Gastroesophageal sphincter (tissue), 4 donors: ENCODE measurements at places on chromosomes 3 and 15. TPM values are rescaled to one million over a fixed set of nuclear protein-coding genes. Genes with fewer than 3 reads are reported as not detected.

GRCh38 chr3:58994746-58995330 is 55.0 kb downstream of the CFAP20DC start:
- no peak for ATAC-seq

Gene A4GNT
- not detected for total RNA-seq

GRCh38 chr3:43015991-43016865 is 37.1 kb downstream of the GASK1A start:
- ATAC-seq: no peak

DNA sequence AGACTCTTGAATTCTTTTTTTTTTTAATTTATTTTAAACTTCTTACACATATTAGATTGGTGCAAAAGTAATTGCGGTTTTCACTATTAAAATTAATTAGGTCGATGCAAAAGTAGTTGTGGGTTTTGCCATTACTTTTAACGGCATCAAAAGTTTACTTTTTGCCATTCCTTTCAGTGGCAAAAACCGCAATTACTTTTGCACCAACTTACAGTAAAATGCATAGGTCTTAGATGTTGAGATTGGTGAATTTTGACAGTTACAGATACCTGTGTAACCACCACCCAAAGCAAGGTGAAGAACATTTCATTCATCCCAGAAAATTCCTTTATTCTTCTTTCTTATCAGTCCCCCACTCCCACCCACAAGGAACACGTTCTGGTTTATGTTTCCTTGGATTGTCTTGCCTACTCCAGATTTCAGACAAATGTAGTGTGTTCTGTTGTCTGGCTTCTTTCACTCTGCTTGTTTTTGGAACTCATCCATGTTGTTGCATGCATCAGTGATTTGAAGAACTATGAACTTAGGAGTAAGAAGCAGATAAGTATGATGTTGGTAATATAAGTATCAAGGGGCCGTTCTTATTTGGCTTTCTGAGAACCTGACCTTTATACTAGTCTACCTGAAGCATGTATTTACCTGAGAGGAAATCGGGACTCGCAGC is 198.4 kb upstream of the UBE2E1 start:
- no peak for ATAC-seq

- ATAC-seq: no peak
Observed at GRCh38 chr15:98567951-98568350, 80.4 kb upstream of the IGF1R start.

Gene KBTBD13
- not detected for total RNA-seq

GRCh38 chr3:191352014-191352413 is 21.7 kb upstream of the UTS2B start:
- no peak for ATAC-seq

DNA sequence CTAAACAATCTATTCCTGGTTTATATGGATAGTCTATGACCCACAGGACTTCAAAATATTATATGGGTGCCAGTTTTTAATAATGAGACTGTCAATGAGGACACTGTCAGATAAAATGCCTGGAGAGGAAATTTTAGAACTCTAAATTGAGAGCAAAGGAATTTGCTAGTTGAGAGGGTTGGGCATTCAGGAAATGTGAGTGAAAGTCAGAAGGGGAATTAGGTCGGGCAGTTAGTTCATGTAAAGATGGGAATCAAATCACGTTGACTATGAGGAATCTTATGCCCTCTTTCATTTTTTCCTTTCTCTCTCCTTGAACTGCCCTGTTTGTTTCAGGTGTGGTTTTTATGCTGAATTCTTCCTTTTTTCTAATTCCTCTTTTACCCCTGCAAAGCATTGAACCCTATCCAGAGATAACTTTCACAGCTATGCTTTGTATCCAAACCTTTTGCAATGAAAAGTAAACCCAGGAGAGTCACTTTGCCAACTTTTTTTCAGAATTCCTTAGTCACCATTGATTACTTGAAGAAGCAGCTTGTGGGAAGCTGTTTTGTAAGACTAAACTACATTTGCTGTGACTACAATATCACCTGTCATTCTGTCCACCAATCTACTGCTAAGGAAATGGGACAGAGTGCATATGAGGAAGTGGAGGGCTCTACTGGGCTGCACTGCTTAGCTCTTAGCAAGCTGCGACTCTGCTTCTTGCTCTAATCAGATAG is 27.8 kb downstream of the CHP1 start:
- no peak for ATAC-seq

GRCh38 chr3:101970905-101971304 is 121.6 kb downstream of the NFKBIZ start:
- no peak for ATAC-seq

DNA sequence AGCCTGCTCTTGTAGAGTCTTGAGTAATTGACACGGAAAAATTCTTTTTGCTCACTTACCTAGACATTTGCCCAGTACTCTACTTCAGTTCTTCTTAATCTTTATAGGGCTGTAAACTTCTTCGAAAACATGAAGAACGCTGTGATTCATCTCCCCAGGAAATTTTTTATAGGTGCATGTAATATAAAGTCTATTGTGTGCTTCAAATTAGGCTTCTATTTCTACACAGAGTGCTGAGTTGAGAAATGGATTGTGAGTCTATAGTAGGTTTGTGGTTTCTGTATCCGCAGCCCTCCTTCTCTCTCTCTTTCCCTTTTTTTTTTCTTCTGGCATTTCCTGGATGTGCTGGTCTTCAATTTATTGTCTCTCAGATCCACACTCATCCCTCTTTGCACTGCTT is 183.3 kb upstream of the DCBLD2 start:
- no peak for ATAC-seq

GRCh38 chr15:91499774-91500383 is 353.6 kb upstream of the SLCO3A1 start:
- no peak for ATAC-seq

Gene CADPS
- 0.31 TPM for total RNA-seq

DNA sequence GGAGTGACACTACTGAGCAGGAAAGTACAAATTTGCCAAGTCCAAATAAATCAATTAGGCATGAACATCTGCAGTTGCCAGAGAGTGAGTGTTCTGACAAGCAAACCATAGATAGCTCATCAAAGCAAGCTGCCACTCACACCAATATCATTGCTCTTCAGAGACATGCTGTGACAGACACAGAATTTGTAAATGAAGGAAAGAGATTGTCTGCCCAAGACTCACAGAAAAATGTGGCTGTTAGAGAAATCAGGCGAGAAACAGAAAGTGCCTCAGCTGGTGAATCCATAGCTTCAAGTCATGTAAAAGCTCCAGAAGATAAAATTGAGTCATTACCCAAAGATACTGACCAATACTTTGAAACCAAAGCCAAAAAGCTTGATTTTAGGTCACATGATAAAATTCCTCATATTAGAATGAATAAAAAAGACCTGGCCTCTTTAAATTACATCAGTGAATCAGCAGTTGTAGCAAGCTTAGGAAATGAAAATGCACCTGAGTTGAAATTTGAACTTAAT is 50.8 kb downstream of the CRYBG3 start:
- no peak for ATAC-seq

Gene KCNMB2
- not detected for total RNA-seq

DNA sequence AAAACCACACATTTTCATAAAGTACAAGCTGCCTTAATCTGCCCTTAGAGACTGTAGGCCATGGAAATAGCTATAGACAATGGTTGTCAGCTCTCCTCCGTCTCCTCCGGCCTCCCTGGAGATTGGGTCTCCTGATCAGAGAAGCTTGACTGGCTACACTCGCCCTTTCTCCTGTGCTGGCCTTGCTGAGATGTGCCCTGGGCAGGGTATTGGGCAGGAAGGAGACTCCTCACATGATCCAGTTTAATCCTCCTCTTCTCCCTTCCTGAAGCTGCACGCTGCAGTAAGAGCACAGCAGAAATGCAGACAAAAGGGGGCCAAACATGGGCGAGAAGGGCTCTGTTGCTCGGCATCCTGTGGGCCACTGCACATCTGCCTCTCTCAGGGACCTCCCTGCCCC is at the start of gene SLC24A5:
SLC24A5 (plus strand) TSS at position 246 of the 400 bp plus-strand sequence; CDS start at position 301, 55 bp downstream.
- no peak for ATAC-seq

Gene GPR176
- total RNA-seq: 5.3 TPM

DNA sequence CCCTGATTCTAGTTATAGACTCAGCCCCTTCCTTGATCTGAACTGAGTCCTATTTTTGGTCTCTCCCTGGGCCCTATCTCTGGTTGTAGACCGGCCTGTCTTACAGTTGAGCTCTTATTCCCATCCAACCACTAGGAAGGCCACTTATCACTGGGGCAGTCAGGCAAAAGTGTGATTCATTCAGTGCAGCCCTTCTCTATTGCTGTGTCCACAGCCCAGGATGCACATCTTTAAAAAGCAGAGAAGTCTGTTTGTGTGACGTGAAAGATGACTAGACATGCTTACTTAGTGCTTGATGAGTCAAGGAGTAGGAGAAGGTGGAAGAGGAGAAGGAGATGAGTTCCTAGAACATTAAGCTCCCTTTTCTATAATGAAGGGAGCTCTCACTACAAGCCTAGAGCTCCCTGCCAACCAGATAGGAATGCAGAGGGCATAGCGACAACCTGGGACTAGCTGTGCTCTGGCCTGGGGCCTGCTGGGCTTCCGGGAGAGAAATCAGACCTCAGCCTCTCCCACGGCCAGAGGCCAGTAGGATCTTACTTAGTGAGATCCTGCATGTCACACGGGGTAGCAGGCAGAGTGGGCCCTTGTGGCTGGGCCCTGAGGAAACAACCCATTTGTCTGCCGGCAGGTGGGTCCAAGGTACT is 25.7 kb downstream of the INSYN1 start:
- ATAC-seq: no peak

DNA sequence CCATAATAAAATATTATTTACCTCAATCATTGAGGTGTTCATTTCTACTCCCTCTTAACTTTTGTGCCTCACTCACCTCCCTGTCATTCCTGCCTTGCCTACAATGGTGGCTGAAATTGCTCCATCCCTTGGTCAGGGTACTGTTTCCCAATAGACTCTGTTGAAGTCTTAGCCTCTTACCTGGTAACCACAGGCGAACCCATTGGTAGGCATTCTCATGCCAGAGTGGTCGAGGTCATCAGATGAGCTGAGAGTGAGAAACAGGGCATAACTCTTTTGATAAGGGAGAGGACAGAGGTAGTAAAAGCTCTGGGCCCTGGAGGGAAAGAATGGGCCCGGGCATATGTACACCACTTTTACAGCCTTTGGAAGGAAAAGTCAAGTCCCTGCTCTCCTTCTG is 265.6 kb downstream of the ARRDC4 start:
- ATAC-seq: no peak

- ATAC-seq: no peak
Observed at GRCh38 chr3:24740326-24740725, 245.7 kb upstream of the THRB start.

- ATAC-seq: no peak
Observed at GRCh38 chr3:177742273-177742672, 545.0 kb upstream of the TBL1XR1 start.

- ATAC-seq: peak; percentile 48
Observed at GRCh38 chr15:101187820-101188636, 63.8 kb downstream of the CHSY1 start.

Gene GOLGA8O
- 0.15 TPM for total RNA-seq

- ATAC-seq: no peak
Observed at GRCh38 chr3:45950131-45950530, 6.9 kb downstream of the CXCR6 start.

GRCh38 chr3:67723863-67724262 is 69.5 kb upstream of the SUCLG2 start:
- no peak for ATAC-seq

Gene IGSF10
- 8.3 TPM for total RNA-seq

- ATAC-seq: peak; percentile 70
Observed at GRCh38 chr3:124829178-124829818, 57.9 kb downstream of the ITGB5 start.

- ATAC-seq: no peak
Observed at GRCh38 chr3:176785171-176785570, 412.1 kb downstream of the TBL1XR1 start.

- peak; percentile 37 for ATAC-seq
Observed at GRCh38 chr15:58521293-58521991, 89.7 kb downstream of the LIPC start.

Gene PRICKLE2
- 106 TPM for total RNA-seq

DNA sequence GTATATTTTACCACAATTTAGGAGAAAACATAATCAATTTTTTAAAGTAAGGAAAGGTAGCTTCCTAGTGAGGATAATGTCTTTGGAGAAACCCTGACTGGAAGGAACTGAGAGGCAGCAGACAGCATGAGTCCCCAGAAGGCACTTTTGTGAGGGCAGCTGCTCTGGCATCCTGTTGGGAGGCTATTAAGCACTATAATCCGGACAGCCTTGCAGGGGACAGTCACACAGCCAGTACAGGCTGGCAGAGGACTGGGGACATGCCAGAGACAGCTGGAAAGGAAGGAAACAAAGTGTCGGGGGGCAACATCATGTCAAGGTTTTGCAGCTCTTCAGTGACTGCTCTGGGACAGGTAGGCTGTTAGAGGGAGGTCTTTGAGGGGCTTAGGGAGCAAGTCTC is 15.7 kb downstream of the ACAN start:
- no peak for ATAC-seq

- ATAC-seq: no peak
Observed at GRCh38 chr3:78221300-78221699, 1181.4 kb downstream of the ROBO2 start.

Gene NOX5
- total RNA-seq: 0.12 TPM

- ATAC-seq: no peak
Observed at GRCh38 chr3:151979906-151980305, 106.5 kb downstream of the SUCNR1 start.

DNA sequence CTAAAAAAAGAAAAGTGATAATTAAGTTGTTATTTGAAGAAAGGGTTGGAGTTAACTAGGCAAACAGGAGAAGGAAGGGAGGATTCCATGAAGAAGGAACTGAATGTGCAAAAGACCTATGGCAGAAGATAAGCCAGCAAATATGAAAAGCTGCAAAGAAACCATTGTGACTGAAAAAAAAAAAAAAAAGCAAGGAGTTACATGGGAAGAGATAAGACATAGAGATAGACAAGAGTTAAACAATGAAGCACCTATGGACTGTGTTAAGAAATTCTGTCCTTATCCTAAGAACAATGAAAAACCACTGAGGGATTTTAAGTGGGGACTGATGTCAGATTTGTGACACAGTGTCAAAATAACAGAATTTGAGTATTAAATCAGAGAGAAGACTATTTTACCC is 17.0 kb downstream of the ZNF280D start:
- ATAC-seq: no peak

Gene MYZAP
- total RNA-seq: 146 TPM

DNA sequence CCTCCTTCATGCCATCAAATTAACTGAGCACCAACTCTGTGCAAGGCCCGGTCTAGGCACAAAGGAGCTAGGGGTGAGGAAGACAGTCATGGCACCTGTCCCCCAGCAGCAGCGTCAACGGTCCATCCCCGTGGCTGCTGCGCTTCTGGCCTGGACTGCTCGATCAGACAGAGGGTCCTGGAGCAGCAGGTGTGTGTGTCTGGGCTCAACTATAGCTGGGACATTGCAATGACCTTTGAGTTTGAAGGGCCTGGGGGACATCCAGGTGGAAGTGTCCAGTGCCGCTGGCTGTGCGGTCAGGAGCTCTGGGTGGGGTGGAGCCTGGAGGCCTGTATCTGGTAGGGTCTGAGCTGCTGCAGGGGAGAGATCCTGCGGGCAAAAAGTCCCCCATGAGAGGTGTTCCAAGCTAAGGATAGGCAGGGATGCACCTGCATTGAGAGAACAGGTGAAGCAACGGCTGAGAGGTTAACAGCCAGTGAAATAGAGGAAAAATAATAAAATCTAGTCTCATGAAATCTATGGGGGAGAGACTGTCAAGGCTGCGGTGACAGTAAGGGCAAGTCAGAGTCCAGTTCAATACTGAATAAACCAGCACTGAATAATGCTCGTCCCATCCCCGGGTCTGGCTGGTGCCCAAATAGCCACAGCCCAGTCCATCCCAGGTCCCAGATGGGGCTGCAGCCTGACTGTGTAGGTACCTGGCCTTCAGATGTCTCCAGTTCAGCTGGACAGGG is 25.4 kb upstream of the SLC41A3 start:
- ATAC-seq: no peak

GRCh38 chr3:14989943-14990779 is 42.8 kb downstream of the NR2C2 start:
- no peak for ATAC-seq
